ENCODE measurements at places on chromosomes 16 and 17. TPM values are rescaled to one million over a fixed set of nuclear protein-coding genes. Genes with fewer than 3 reads are reported as not detected.
A peak's percentile ranks its signal among the peaks of the same experiment; 100 is the strongest.

KRTAP17-1 gene
- not detected for polyA plus RNA-seq

VMO1 gene
- polyA plus RNA-seq, result not detected

CCDC40 gene
- polyA plus RNA-seq, result not detected

FBXW10B gene
- not detected for polyA plus RNA-seq

DNA sequence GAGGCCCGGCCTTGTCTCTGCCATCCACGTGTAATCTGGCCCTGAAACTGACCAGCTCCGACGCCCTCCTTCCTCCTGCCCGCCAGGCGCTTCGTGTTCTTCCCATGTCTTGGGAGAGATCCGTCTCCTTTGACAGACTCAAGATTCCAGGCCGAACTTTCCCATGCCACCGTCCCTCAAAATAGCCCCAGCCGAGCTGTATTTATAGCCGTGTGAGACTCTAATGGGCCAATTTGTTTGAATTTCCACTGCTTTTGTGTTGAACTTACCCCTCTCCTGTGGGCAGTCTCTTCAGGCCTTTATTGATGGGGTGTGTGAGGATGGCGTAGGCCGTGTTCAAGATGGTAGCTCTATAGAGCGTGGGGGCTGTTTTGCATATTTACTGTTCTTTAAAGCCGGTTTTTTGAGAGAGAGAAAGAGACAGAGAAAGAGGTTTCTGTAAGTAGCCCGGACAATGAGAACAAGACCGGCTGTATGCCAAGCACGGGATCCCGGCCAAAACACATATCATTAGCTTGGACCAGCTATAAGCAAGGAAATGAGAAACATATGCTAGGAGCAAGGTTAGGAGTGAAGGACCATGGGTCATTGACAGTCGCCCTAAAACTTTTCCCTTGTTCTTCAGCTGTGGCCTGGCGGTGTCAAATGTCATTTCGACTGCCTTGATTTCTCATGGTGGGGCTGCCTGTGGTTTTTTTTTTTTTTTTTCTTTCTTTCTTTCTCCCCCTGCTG is 124.5 kb upstream of the ZFHX3 start:
- no peaks in the 10 kb centered on the region for H3K36me3 ChIP-seq
- DNase-seq, result no peak
- H3K27ac ChIP-seq, result no peak overlapping the region
- H3K4me1 ChIP-seq, result peaks cover 3% of the 10 kb centered on the region

DNA sequence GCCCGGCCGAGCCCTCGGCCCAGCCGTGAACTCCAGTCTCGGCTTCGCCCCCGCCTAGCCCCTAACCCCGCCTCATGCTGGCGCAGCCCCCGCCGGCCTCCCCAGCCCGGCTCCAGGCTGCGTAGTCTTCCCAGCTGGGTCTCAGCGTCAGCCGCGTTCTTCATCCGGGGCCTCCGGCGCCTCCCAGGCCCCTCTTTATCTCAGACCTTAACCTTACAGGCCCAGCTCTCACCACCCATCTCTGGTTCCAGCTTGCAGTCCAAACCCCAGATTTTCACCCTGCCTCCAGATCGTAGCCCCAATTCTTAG is at the start of gene PROCA1:
Gene PROCA1, minus strand, starts transcription at position 166 of the 309 bp plus-strand sequence. CDS start 228 bp downstream, outside the sequence.
- H3K4me1 ChIP-seq, result peaks cover 17% of the 10 kb centered on the region
- DNase-seq, result no peak
- H3K27ac ChIP-seq, result peak within 1 kb of the TSS; percentile 83
- H3K27me3 ChIP-seq, result peaks cover 16% of the 10 kb centered on the region
- peak within 1 kb of the TSS; percentile 85 for H3K4me3 ChIP-seq
- H3K36me3 ChIP-seq, result no peaks in the 10 kb centered on the region

GRCh38 chr16:65111306-65111705 is 10.6 kb downstream of the CDH11 start:
- DNase-seq, result no peak
- H3K36me3 ChIP-seq, result no peaks in the 10 kb centered on the region
- no peaks in the 10 kb centered on the region for H3K4me1 ChIP-seq
- H3K27ac ChIP-seq, result no peak overlapping the region
- H3K27me3 ChIP-seq, result no peaks in the 10 kb centered on the region

DNA sequence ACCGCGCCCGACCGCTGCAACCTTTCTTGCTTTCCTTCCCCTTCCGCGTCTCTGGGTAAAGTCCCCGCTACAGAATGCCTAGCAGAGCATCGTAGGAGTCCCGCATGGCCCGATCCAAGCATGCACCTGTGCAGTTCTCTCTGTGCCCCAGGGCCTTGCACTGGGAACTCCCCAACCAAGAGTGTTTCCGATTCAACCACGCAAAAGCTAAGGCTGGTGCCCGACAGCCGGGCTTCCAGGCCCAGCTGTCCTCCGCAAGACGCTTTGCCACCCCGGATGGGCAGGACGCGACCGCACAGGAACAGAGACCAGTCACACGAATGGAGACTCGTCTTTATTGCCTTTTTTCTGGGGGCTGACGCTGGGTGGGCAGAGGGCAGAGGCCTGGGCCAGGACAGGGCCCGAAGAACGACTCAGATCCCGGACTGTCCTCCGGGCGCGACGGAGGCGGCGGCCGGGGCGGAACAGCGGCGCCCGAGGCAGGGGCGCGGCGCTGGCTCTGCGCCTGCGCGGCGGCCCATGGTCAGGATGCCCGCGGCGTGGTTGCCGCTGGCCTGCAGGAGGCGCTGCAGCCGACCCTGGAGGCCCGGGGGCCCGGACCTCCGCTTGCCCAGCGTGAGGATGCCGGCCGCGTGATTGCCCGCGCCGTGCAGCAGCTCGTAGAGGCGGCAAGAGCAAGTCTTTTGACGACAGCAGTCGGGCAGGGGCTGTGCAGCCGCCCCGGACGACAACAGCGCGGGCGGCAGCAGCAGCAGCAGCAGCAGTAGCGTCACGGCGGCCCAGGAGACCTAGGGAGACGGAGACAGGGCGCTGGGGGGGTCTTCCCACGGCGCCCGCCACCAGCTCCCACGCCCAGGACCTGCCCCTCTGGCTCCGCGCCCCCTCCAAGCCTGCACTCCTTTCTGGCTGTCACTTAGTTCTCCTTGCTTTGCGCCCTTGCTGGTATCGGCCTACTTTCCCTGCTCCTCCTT is 1.2 kb downstream of the HCRT start:
- no peaks in the 10 kb centered on the region for H3K36me3 ChIP-seq
- H3K4me3 ChIP-seq, result peak overlapping the region; percentile 94
- DNase-seq, result peak; percentile 86
- H3K4me1 ChIP-seq, result peaks cover 45% of the 10 kb centered on the region
- H3K27me3 ChIP-seq, result no peaks in the 10 kb centered on the region

GRCh38 chr17:74892013-74892841 is 1.2 kb downstream of the FADS6 start:
- no peak for DNase-seq
- H3K36me3 ChIP-seq, result no peaks in the 10 kb centered on the region
- no peak overlapping the region for H3K27ac ChIP-seq

DNA sequence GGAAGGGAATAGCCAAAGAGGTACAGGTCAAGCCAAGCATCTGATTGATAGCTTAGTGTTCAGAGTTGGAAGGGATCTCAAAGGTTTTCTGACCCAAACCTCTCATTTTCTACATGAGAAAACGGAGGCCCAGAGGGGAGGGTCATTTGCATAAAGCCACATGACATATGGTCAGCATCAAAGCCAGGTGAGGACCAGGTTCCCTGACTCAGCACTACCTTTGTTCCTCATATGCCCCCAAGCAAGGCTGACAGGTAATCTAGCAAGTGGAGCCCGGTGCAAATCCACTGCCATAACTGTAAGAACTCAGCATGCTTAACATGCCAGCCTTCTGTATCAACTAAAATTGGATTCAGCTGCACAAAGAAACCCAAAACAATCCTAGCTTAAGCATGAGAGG is 28.2 kb upstream of the CCL1 start:
- peaks cover 17% of the 10 kb centered on the region for H3K4me1 ChIP-seq
- DNase-seq, result no peak
- H3K27me3 ChIP-seq, result peaks cover 6% of the 10 kb centered on the region
- no peak overlapping the region for H3K4me3 ChIP-seq
- H3K36me3 ChIP-seq, result no peaks in the 10 kb centered on the region

- no peak for DNase-seq
- peaks cover 11% of the 10 kb centered on the region for H3K27me3 ChIP-seq
- no peak overlapping the region for H3K27ac ChIP-seq
- H3K4me3 ChIP-seq, result no peak overlapping the region
- H3K36me3 ChIP-seq, result no peaks in the 10 kb centered on the region
Observed at GRCh38 chr16:74216319-74216718, 80.3 kb upstream of the PSMD7 start.

Measured in immature natural killer cell (primary cell).